Left renal pelvis (tissue), 4 donors: ENCODE measurements at places on chromosomes 5 and 9.

GRCh38 chr5:128538250-128539037 is 399 bp upstream of the FBN2 start:
- peak; percentile 86 for DNase-seq

- no peak for DNase-seq
These were observed 102.9 kb downstream of the BOD1 start for GRCh38 chr5:173513521-173513991.

DNA sequence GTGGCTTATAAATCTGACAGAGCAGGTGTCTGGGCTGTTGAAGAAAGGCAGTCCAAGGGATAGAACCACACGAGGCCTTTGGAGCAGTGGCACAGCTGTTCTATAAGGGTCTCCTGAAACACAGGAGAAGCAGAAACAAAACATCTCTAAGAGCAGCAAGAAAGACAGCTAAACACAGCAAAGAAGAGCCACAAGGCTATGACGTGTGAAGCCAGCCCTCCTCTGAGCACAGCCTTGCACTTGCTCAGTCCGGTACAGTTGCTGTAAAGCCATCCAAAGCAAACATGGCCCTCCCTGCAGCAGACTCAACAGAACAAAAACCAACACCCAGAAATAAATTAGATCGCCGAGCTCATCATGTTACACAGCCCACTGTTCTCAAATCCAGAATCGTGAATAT is 2.6 kb upstream of the GZMK start:
- DNase-seq = no peak

- no peak for DNase-seq
These were observed 145.3 kb upstream of the SGCD start for GRCh38 chr5:156181656-156182055.

GRCh38 chr5:159899067-159900049 is 16.9 kb upstream of the ADRA1B start:
- no peak for DNase-seq

GRCh38 chr9:16099732-16100536 is 547.1 kb downstream of the CCDC171 start:
- no peak for DNase-seq

GRCh38 chr9:75891277-75891741 is 836 bp downstream of the PCSK5 start:
- peak; percentile 42 for DNase-seq

GRCh38 chr9:128310461-128310860 is 11.8 kb downstream of the TRUB2 start:
- no peak for DNase-seq

DNA sequence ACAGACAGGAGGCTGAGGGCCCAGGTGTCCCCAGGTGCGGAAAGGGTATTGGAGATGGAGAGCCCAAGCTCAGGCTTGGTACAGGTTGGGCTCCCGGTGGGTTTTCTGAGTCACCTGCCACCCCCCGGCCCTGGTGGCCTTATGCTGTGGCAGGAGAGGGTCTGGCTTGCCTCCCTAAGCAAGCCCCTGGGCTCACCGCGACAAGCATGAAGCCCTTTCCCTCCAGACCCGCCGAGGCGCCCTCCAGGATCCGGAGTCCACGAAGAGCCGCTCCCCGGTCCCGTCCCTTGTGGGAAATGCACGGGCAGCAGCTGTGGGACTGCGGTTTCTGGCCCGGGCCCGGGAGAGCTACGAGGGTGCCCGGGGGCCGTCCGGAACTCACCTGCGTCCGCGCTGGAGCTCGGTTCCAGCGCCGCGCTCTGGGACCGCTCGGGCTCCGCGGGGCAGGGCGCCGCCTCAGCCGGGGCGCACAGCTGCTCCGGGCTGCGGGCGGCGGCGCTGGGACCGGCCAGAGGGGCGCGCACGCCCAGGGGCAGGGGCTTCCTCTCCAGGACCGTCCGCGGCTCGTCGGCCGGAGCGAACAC is 757 bp downstream of the SAPCD2 start:
- no peak for DNase-seq

GRCh38 chr5:149370878-149371277 is 8.2 kb downstream of the IL17B start:
- DNase-seq = no peak

DNA sequence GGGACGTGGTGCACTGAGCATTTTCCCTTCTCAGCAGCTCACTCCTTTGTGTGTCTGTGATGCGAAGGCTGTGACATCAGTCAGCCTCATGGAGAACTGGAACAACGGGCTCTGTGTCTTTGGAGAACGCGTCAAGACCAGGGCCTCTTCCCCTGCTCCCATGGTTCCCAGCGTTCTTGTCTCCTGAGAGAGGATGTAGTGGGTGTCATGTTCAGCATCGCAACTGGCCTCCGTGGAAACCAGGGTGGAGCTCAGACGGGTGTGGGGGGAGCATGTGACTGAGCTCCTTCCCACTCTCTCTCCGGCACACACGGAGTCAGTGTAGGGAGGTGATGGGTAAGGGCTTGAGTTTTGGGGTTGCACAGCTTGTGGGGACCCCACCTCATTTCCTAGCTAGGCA is 59.7 kb downstream of the TENT4A start:
- no peak for DNase-seq

- no peak for DNase-seq
These were observed 3.9 kb downstream of the GCNT4 start for GRCh38 chr5:75048457-75048953.

DNA sequence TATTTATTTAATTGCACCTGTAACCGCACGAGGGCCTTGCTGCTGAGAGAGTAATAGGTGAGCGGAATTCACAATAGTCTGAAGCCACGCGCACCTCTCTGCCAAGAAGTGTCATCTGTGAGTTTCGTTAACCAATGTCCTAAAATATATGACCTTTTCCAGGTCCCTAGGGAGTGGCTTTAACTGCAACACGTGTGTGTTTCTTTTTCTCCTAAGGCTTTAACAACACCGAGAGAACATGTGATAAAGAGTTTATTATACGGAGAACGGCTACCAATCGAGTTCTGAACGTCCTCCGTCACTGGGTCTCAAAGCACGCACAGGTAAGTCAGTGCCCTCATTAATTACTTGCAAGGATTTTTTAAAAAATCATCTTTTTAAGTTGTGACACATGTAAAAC is 53.2 kb upstream of the CKMT2 start:
- DNase-seq = no peak

GRCh38 chr5:132754947-132755346 is 7.7 kb downstream of the CCNI2 start:
- no peak for DNase-seq

- DNase-seq = no peak
These were observed 7.2 kb downstream of the PCDHGC5 start for GRCh38 chr5:141496038-141496437.

DNA sequence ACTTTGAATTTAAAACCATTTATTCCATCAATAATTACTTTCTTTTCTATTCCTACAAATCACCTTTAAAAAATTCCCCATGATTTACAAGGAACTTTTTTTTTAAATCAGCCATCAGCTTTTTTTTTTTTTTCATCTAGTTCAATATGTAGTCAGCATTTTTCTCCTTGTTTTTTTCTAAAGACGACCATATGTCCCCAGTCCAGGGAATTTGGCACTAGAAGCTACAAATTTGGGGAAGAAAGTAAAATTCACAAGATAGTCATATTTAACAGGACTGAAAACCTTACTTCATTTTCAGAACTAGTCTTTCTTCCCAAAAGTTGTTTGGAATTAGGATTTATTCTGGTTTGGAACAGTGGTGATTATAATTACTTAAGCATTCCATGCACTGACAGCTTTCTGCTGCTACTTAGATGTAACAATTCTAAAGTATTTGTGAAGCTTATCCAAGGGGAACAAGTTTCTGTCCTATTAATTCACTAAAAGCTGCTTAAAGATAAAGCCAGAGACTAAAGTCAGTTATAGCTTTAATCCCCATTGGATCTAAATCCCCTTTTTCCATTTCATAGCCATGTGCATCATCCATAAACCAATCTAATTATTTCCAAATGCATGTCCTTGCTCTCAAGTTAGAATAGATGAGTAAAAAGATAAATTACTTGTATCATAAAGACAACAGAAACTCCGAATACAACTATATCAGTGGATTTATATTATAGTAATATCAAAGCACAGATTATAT is 7.4 kb upstream of the SNCAIP start:
- DNase-seq = no peak

GRCh38 chr5:6049662-6050061 is 328.7 kb downstream of the MED10 start:
- DNase-seq = no peak

DNA sequence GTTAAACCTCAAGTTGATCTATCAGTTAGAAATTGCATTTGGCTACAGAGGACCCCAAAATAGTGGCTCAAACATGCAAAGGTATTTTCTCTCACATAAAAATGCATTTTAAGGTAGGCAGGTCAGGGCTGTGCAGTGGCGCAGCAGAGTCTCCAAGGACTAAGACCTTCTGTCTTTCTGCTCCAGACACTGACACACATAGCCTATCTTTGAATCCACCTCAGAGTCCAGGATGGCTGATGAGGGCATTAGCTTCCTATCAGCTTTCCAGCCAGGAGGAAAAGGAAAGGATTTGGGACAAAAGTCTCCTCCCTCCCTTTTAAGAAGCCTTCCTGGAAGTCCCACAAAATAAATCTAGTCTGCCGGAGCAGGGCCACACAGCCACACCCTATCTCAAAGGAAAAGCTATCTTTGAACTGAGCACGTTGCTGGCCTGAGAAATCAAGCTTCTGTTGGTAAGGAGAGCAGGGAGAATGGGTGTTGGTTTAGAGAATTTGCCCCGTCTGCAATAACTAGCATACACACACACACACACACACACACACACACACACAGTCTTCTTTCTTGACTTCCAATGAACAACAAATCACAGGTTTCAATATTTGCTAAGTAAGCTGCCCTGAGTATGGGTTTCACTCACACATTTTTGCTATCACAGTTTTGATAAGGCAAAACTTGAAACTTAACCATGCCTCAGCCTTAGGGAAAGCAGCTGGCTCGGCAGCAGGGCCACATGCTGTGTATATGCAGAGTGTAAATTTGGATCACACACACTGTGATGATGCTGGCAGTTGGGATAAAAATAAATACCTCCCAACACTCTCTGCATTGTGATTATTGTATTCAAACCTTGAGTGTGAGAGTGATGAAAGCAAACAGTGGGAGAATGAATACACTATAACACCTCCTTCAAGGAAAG is 116.6 kb upstream of the MAP3K1 start:
- DNase-seq = no peak

GRCh38 chr9:17625644-17626388 is 47.0 kb downstream of the SH3GL2 start:
- DNase-seq = no peak

DNA sequence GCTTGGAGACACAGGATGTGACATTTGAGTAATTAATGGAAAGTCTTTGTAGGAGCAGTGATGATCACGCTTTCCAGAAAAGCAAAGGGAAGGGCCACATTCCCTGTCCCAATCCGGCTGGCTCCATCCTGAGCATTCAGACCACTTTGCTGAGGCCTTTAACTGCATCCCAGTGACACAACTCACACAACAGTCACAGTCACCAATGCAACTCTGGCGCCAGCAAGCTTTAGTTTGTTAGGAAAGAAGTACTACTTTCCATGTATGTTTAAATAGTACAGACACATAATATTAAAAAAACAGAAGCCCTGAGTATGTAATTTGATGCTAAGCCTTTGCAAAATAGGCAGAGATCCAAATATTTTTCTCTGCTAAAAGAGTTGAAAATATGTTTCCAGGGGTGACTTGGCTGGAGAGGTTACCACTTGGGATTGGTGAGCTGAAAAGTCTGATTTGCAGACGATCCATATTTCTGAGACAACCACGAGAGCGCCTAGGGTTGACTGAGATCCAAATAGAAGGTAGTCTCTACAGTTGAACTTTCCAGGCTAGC is 31.7 kb upstream of the GAS1 start:
- DNase-seq = no peak

DNA sequence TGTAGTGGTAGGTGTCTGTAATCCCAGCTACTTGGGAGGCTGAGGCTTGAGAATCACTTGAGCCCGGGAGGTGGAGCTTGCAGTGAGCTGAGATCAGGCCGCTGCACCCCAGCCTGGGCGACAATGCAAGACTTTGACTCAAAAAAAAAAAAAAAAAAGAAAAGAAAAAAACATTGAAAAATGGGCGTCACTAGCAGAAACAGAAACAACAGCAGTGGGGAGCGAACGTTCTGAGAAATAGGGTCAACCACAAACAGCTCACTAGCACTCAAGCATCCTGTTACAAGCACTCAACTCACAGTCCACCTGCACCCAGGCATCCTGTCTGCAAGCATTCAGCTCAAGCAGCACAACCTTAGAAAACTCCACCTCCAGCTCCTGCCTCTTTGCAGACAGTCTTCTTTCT is 17.2 kb downstream of the TRIM14 start:
- DNase-seq = no peak

DNA sequence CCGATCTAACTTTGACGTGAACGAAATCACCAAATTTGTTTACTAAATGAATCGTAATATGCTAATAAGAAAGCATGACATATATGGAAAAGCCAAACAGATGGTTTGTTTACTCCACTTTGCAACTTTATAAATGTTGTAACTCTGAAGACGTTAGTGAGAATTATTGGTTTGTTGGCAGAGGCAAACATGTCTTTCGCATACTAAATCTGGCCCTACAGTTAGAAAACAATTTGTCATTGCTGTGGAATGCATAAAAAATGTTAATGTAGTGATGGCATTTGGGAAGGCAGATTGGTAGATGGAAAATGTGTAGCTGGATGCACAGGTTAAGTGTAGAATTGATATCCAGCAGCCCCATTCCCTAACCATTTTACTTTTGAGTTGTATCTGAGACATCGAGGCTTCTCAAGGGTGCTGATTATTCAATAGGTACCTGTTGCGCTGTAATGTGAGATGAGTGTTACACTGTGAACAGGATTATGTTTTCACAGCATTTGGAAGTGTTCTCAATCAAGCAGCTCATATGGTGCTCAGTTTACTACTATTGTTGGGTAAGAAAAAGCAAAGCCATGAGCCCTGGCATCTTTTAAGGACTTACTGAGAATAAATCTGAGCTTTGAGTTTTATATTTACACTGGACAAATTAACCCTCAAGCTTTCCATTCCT is 444.8 kb downstream of the BNC2 start:
- no peak for DNase-seq

GRCh38 chr9:2411459-2412215 is 209.9 kb upstream of the VLDLR start:
- DNase-seq = no peak

GRCh38 chr9:109313351-109313750 is 7.5 kb downstream of the EPB41L4B start:
- no peak for DNase-seq

DNA sequence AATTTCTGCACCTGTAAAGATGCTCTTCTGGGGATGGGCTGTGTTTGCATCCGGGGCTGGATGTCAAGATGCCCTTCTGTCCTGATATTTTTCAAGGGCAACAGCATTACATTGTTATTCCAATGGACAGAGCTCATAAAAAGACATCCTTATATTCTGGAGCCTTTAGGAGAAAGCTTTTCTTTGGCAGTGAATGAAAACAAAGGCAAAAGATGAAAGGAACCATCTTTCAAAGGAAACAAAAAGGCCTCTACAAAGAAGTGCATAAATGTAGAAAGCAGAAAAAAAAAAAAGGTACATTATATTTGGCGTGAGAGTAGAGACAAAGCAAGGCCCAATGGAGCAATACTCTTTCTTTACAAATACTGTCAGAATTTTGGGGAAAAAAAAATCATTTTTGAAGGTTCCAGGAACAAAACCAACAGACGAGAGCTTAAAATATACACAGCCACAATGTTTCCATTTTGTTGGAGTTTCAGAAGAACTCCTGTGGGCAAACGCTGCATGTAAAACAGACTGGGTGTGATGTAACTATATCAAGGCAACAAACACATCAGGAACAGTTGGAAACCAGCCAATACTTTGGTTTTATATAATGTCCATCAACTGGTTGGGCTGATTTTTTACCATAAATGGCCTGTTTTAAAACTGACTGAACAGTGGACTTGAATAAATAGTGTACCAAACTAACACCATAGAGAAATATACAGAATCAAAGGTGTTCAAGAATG is 885.6 kb upstream of the DMAC1 start:
- DNase-seq = no peak

- DNase-seq = no peak
These were observed 36.1 kb upstream of the NDFIP1 start for GRCh38 chr5:142072488-142072887.
